ENCODE measurements at places on chromosomes 11 and 22. TPM values are rescaled to one million over a fixed set of nuclear protein-coding genes. Genes with fewer than 3 reads are reported as not detected.

- DNase-seq: peak; percentile 75
- no peak overlapping the region for H3K27ac ChIP-seq
- H3K27me3 ChIP-seq: no peaks in the 10 kb centered on the region
- peaks cover 71% of the 10 kb centered on the region for H3K36me3 ChIP-seq
- H3K4me3 ChIP-seq: no peak overlapping the region
Observed at GRCh38 chr11:68043349-68044144, 4.7 kb downstream of the TCIRG1 start.

DNA sequence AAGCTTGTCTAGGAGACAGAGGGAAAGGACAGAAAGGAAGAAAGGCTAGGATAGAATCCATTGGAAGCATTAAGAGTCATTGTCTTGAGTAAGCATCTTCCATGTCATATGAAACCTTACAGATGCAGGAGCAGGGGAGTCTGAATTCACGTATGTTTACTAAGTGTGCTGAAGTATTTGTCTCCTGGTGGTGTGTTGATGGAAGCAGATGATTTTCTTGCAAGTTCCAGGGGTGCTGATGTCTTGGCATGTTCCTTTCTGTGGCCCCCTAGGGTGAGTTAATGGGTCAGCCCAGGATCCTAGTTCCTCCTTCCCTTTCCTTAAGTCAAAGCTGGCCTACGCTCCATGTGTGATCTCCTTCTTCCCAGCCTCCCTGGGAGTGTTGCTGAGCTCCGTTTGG is 110.2 kb downstream of the TEAD1 start:
- no peak overlapping the region for H3K27ac ChIP-seq
- H3K4me3 ChIP-seq: no peak overlapping the region
- no peak for DNase-seq
- no peaks in the 10 kb centered on the region for H3K27me3 ChIP-seq

- H3K4me3 ChIP-seq: no peak overlapping the region
- no peaks in the 10 kb centered on the region for H3K27me3 ChIP-seq
- peaks cover 43% of the 10 kb centered on the region for H3K36me3 ChIP-seq
- no peak overlapping the region for H3K27ac ChIP-seq
- H3K4me1 ChIP-seq: peaks cover 43% of the 10 kb centered on the region
- DNase-seq: no peak
Observed at GRCh38 chr22:20741634-20742581, 32.0 kb upstream of the SERPIND1 start.

DNA sequence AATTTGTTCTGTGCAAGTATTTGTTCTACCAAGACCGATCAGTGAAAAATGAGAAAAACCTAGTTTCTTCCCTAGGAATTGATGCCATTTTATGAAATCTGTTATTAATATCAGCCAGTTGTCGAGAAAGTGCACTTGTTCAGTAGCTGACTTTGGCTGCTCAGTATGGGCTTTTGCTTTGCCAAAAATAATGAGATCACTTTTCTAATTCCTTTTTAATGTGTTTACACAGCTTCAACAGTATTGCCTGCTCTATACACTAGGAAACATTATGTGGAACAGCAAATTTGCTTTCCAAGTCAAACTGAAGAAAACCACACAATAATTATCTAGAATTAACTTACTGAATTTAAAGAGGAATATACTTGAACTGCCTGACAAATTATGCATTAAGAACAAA is 34.4 kb downstream of the SCUBE2 start:
- no peak for DNase-seq
- H3K27ac ChIP-seq: no peak overlapping the region
- no peaks in the 10 kb centered on the region for H3K4me1 ChIP-seq
- H3K27me3 ChIP-seq: no peaks in the 10 kb centered on the region

DNA sequence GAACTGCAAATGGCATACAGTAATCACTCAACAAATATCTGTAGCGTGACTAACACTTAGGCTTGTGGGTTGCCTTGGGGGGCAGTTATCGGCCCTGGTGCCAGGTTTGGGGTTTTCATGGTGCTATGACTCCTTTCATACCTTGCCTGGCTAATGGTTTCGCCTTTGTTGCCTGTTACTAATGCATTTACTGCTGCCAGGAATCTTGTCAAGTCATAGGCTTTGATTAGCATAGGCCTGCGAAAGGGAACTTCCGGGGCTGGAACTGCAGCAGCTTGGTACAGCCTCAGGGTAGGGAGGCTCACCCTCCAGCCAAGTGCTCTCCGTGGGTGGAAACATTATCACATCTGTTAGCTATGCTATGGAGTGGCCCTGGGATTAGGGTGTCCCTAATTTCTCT is 13.2 kb downstream of the SLC25A18 start:
- H3K4me3 ChIP-seq: no peak overlapping the region
- H3K27ac ChIP-seq: no peak overlapping the region
- no peaks in the 10 kb centered on the region for H3K4me1 ChIP-seq
- H3K27me3 ChIP-seq: peaks cover 23% of the 10 kb centered on the region
- no peak for DNase-seq

GRCh38 chr22:36584666-36585065 is 55.7 kb upstream of the EIF3D start:
- H3K27ac ChIP-seq: no peak overlapping the region
- peak; percentile 60 for DNase-seq
- no peaks in the 10 kb centered on the region for H3K4me1 ChIP-seq
- no peaks in the 10 kb centered on the region for H3K27me3 ChIP-seq
- H3K4me3 ChIP-seq: no peak overlapping the region

DNA sequence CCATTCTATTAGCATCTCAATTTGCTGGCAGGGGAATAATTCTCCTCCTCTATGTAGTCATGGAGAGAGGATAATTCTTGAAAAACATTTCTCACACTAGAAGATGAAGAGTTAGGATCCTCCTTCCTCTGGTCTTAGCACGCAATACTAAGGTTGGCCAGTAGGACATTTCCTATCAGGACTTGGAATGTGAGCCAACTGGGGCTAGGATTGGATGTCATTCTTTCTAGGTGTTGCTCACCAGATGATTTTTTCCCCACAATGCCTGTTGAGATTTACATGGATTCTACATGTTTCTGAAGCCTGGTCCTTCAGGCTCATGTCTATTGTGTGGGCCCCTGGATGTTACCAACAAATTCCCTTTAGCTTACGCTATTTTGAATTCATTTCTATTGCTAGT is 28.0 kb downstream of the SLN start:
- no peak overlapping the region for H3K4me3 ChIP-seq
- no peaks in the 10 kb centered on the region for H3K36me3 ChIP-seq
- H3K27me3 ChIP-seq: no peaks in the 10 kb centered on the region
- no peaks in the 10 kb centered on the region for H3K4me1 ChIP-seq
- no peak for DNase-seq
- no peak overlapping the region for H3K27ac ChIP-seq

The CRELD2 gene
- 46.3 TPM for total RNA-seq

The NLRP14 gene
- 0.28 TPM for total RNA-seq

The RCN1 gene
- total RNA-seq: 42.0 TPM

All from spleen (tissue), 13 donors.